ENCODE measurements at places on chromosomes 16 and 17. TPM values are rescaled to one million over a fixed set of nuclear protein-coding genes. Genes with fewer than 3 reads are reported as not detected.

- H3K4me1 ChIP-seq: peaks cover 84% of the 10 kb centered on the region
- no peak overlapping the region for H3K4me3 ChIP-seq
- DNase-seq: no peak
- H3K36me3 ChIP-seq: no peaks in the 10 kb centered on the region
- no peak overlapping the region for H3K27ac ChIP-seq
Measured at GRCh38 chr17:45578516-45579455, 88.3 kb upstream of the PLEKHM1 start.

- peaks cover 55% of the 10 kb centered on the region for H3K27me3 ChIP-seq
- no peaks in the 10 kb centered on the region for H3K4me1 ChIP-seq
- H3K27ac ChIP-seq: no peak overlapping the region
- DNase-seq: no peak
- no peaks in the 10 kb centered on the region for H3K36me3 ChIP-seq
Measured at GRCh38 chr17:41617698-41618097, 5.1 kb upstream of the KRT16 start.

DNA sequence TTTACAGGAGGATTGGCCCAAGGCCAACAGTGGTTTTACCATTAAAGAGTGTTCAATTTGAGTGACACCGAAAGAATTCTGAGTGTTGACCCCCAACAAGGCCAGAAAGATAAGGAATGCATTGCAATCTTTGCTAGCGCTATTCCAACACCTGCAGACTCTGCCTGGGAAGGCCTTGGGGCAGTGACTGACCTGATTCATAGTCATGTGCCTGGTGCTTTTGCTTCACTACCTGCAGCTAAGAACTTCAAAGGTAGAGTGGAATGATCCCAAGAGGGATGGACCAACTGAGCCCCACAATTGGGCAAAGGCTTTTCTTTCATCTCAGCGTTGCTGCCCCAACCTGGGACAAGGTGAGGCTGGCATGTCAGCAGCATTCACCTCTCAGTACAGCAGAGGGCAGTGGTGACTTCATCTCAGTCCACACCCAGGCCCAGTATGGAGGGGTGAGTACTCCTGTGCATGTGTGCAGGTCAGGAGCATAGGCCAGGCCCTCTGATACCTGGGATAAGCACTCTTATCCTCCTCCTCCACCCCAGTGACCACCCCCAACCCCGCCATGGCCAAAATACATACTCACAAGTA is 149.6 kb upstream of the GNAO1 start:
- H3K36me3 ChIP-seq: no peaks in the 10 kb centered on the region
- H3K27me3 ChIP-seq: peaks cover 26% of the 10 kb centered on the region
- DNase-seq: no peak
- H3K4me1 ChIP-seq: no peaks in the 10 kb centered on the region
- no peak overlapping the region for H3K4me3 ChIP-seq

- no peak overlapping the region for H3K4me3 ChIP-seq
- no peak overlapping the region for H3K27ac ChIP-seq
- H3K27me3 ChIP-seq: no peaks in the 10 kb centered on the region
- DNase-seq: no peak
- peaks cover 9% of the 10 kb centered on the region for H3K36me3 ChIP-seq
Measured at GRCh38 chr16:3542601-3543373, 34.4 kb downstream of the NLRC3 start.

GRCh38 chr16:77786186-77786847 is 2.0 kb upstream of the VAT1L start:
- H3K4me3 ChIP-seq: no peak overlapping the region
- H3K27ac ChIP-seq: no peak overlapping the region
- DNase-seq: no peak
- H3K36me3 ChIP-seq: no peaks in the 10 kb centered on the region
- peaks cover 28% of the 10 kb centered on the region for H3K4me1 ChIP-seq

DNA sequence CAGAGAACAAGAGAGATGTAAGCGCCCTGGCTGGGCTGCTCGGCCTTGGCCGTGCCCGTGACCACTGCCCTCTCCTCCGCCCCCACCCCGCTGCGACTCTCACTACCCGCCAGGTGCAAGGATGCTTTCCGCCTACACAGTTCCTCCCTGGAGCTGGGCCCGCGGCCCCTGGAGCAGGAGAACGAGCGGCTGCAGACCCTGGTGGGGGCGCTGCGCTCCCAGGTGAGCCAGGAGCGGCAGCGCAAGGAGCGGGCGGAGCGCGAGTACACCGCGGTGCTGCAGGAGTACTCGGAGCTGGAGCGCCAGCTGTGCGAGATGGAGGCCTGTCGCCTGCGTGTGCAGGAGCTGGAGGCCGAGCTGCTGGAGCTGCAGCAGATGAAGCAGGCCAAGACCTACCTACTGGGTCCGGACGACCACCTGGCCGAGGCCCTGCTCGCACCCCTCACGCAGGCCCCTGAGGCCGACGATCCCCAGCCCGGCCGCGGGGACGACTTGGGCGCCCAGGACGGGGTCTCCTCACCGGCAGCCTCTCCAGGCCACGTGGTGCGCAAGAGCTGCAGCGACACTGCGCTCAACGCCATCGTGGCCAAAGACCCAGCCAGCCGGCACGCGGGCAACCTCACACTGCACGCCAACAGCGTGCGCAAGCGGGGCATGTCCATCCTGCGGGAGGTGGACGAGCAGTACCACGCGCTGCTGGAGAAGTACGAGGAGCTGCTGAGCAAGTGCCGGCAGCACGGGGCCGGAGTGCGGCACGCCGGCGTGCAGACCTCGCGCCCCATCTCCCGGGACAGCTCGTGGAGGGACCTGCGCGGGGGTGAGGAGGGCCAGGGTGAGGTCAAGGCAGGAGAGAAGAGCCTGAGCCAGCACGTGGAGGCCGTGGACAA is 9.2 kb upstream of the MRPL58 start:
- H3K27me3 ChIP-seq: peaks cover 12% of the 10 kb centered on the region
- no peaks in the 10 kb centered on the region for H3K4me1 ChIP-seq
- no peaks in the 10 kb centered on the region for H3K36me3 ChIP-seq
- no peak overlapping the region for H3K27ac ChIP-seq
- DNase-seq: no peak

The KRT28 gene
- not detected for polyA plus RNA-seq
